ENCODE measurements at places on chromosomes 5 and 9.

DNA sequence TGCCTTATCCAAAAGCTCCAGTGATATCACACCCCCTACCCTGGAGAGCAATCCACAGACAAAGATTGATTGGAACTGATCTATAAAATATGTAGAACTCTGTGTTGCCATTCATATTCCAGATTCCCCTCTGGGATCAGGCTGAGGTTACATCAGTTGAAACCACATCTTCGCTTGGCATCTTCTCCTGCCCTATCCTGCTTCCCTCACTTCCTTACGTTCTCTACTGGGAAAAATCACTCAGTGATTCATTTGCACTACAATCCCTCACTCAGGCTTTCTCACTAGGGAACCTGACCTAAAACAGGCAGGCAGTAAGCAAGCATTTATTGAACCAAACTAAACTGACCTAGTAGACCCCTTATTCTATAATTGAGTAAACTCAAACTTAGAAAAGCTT, 111.7 kb downstream of the ESM1 start:
- no peak for DNase-seq

DNA sequence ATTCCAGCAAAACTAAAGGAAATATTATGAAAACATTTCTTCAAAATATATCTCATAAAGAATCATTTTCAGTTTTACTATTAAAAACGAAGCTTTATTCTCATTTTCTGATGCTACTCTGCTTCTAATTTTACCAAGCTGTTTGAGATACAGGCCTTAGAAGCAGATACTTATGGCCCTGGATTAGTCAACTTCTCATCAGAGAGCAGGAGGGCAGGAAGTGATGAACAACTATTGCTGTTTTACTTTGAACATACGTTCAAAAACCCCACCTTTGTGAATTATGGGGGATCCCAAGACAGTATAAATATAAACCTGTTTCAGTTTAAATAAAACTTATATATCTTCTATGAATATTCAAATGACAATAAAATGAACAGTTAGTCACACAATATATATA, 16.0 kb downstream of the MPDZ start:
- DNase-seq = no peak

DNA sequence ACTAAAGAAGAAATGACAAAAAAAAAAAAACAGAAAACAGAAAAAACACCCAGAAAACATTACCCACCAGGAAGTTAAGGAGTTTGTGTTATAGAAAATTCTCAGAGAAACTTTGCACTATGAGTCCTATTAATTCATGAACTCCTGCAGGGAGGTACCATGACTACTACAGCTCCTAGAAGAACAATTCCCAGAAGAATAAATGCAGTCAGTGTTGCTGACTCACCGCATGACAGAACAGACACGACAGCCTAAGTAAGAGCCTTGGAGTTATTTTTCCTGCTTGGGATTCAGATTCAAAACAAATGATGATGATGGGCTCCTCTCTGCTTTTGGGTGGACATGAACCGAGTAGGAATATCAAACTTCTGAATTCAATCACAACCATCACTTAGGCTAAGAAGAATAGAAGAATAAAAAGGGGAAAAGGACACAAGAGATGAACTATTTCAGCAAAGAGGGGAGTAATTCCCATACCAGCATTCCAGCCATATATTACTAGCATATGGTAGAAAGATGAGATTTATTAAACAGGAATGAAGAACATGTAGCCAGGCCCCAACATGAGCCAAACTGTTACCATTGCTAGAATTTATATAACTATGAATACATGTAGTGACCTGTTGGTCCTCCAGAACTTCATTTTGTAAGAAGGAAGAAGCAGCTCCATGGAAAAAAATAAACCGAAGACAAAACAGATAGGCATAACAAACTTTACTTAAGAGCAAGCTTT, 209.6 kb upstream of the PDE4D start:
- DNase-seq = no peak

DNA sequence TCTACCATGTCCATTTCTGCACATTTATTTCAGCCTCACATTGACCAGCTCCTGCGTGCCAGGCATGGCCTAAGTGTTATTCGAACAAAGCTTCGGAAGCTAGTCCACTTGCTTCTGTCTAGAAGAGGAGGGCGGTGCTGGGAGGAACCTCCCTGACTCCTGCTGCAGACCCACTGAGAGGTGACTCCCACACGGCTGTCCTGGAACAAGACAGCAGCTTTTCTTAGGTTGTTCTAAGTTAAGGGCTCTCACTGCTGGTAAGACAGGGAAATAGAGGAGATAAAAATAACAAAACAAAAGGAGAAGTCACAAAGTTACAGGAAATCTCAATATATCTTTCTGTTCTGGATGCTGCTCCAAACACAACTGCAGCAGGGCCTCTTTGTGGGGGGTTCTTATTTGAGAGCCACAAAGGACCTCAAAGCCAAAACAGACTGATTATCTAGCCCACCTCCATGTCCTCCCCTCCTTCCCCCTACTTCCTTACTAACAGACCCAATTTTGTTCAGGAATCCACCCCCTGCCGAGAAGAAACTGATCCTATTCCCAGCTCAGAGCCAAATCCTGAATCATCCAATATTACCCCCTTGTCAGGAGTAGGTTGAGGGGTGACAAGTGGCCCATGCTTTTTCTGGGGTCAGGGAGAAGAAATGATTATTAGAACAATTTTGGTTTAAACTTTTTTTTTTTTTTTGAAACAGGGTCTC, 28.4 kb upstream of the KCNIP1 start:
- no peak for DNase-seq

DNA sequence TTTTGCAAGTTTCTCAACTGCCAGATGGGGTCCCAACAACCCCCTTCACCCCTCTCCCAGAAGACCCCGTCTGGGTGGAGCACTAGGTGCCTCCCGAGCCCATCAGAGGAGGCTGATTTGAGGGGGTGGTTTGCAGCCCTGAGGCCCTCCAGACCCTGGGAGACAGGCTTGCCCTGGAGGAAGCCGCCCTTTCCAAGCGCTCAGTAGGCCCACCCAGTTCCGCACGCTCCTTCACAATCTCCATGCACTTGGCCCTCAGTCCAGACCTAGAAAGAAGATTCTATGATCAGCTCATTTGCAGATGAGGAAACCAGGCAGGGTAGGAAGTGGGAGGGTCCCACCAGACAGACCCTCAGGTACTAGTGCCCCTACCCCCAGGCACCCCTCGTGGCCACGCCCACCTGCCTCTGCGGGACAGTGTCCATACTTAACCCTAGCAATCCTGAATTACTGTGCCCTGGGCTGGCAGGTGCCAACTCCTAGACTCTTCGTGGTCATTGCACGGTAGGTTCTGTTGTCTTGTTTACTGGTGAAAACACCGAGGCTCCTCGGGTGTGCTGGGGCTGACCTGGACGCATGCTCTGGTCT, 22.3 kb downstream of the OR2V1 start:
- DNase-seq = no peak

Measured in DMS153 (cell line).